ENCODE measurements at places on chromosomes 7 and 10. TPM values are rescaled to one million over a fixed set of nuclear protein-coding genes. Genes with fewer than 3 reads are reported as not detected.

The PVRIG gene
- total RNA-seq: 77.9 TPM

The UTF1 gene
- total RNA-seq: not detected

DNA sequence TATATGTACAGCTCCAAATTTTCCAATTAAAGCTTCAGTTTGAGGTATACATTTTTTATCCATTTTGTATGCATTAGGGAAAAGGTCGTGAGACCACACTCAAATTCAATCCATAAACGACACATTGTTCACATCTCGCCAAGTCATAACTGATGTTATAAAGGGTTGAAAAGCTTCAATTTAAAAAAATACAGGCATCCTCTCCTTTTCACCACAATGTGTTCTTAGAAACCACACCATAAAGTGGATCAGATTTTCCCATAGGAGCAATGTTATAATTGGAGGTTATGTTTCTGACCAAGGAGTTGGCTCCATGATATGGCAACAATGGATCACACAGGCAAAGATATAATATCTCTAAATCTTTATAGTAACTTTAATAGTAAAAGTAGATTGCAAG, 663.6 kb downstream of the PARD3 start:
- no peak for DNase-seq
- no peaks in the 10 kb centered on the region for H3K27me3 ChIP-seq
- H3K4me3 ChIP-seq: no peak overlapping the region
- H3K4me1 ChIP-seq: no peaks in the 10 kb centered on the region
- H3K27ac ChIP-seq: no peak overlapping the region

GRCh38 chr10:69738071-69738470, 63.6 kb upstream of the COL13A1 start:
- H3K36me3 ChIP-seq: no peaks in the 10 kb centered on the region
- H3K4me1 ChIP-seq: no peaks in the 10 kb centered on the region
- no peak for DNase-seq
- no peak overlapping the region for H3K4me3 ChIP-seq
- no peaks in the 10 kb centered on the region for H3K27me3 ChIP-seq

DNA sequence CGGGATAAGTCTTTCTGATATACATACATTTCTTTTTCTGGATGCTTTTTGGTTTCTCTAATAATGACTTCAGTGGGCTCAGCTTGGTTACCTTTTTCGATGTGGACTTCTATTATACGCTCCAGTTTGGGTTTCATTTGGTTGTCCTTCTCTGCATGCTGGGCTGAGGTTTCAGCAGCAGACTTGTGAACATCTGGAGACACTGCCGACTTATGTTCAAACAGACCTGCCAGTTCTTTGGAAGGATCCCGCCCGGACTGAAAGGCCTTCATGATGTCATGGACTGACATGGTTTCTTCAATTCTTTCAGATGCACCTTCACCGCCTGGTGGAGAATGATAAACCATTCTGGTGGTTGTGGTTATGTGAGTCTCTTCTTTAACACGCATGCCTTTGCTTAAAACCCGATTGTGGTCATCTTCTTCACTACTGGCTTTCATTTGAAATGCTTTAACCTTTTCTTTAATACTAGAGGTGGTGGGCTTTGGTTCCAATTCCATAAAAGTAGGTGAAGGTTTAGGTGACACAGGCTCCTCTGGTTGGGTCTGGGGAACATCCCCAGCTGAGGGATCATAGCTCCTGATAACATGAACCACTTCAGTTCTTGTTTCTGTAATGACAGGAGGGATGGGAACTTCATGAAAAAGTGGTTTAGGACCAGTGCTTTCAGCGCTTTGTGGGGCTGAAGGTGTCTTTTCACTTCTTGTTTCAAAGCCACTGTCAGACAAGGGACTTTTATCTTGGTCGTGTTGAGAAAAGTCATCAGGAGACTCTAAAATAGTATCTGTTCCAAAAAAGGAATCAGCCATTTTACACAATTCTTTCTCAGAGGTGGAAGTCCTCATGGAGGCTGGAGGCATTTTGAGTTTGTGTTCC, 167.7 kb upstream of the CCDC6 start:
- no peak overlapping the region for H3K27ac ChIP-seq
- no peaks in the 10 kb centered on the region for H3K4me1 ChIP-seq

DNA sequence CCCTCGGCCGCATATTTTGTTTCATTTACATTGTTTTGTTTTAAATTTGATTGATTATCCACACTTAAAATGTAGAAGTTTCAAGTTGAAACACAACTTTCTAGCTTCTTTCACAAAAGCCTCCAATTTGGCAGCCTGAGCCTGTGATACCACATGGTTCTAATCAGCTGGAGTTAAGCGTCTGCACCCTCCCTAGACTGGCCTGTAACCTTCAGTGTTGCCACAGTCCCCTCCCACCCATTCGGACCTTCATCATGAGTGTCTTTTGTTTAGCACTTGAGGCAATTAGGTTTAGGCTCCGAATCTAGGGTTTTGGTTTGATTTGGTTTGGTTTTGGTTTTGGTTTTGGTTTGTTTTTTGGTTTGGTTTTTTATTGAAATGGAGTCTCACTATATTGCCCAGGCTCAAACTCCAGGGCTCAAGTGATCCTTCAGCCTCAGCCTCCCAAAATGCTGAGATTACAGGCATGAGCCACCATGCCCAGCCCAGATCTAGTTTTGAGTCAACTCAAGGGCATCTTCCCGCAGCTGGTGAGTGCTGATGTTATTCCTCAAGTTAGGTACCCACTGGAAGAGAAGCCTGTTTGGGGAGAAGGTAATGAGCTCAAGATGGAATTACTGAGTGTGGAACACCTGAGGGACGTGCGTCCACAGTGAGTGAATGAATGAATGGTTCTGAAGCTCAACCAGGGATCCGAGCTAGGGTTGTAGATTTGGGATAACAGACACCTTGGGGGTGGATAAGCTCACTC, 201.4 kb downstream of the HECW1 start:
- H3K4me3 ChIP-seq: no peak overlapping the region
- no peak overlapping the region for H3K27ac ChIP-seq
- H3K36me3 ChIP-seq: no peaks in the 10 kb centered on the region
- H3K27me3 ChIP-seq: no peaks in the 10 kb centered on the region

Measured in naive thymus-derived CD4-positive, alpha-beta T cell (primary cell).